ENCODE measurements at places on chromosomes 7 and 10. TPM values are rescaled to one million over a fixed set of nuclear protein-coding genes. Genes with fewer than 3 reads are reported as not detected.

GRCh38 chr7:90660819-90661218 lies 64.7 kb downstream of the CDK14 start:
- no peak for DNase-seq

DNA sequence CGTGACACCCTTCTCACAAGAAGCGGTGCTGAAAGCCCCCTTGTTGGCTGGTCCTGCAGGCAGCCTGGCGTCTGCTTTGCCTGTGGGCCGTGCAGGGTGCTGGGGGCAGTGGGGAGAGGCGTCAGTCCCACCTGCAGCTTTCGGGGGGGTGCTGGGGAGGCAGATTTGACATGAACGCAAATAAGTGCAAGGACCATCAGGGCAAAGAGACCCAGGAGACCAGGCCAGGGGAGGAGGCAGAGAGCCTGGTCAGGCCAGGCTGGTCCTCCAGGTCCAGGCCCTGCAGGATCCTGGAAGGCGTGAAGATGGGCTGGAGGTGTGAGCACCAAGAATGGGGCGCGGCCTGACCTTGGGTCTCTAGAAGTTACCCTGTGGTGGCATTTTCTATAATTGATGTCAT lies 81.6 kb downstream of the MGMT start:
- DNase-seq = no peak

Gene TTYH3
- 26.7 TPM for polyA plus RNA-seq

DNA sequence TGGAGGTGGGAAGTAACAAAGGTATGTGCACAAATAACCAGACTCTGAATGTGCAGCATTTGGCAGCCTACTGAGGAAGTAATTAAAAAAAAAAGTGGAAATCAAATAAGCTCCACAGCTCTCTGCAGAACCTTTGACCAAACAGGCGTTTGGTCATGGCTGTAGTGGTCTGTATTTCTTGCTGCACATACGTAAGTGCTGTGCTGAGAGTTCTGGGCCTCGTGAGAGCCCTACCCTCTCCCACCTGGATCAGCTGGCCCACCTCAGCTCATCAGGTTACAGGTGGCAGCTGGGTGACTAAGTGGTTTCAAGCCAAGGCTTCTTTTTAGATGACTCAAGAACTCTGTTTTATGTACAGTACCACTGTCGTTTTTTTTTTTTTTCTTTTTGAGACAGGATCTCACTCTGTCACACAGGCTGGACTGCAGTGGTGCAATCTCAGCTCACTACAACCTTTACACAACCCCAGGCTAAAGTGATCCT lies 178.2 kb upstream of the KLF6 start:
- no peak for DNase-seq

DNA sequence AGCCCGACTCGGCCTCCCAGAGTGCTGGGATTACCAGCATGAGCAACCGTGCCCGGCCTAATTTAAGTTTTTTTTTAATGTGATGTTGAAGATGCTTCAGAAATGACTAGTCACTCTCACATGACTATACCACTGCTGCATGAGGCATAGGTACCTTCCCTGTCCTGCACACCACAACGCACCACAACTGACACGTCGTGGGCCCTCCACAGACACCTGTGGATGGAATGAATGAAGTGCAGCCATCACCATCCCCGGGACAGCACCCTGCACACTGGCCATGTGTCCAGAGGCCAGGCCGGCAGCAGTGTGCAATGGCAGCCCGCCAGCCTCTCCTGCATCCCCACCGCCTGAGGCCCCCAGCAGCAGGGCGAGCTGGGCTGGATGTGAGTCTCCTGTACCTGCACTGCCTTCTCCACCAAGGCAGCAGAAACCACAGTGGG lies 55.1 kb downstream of the VOPP1 start:
- DNase-seq = no peak

DNA sequence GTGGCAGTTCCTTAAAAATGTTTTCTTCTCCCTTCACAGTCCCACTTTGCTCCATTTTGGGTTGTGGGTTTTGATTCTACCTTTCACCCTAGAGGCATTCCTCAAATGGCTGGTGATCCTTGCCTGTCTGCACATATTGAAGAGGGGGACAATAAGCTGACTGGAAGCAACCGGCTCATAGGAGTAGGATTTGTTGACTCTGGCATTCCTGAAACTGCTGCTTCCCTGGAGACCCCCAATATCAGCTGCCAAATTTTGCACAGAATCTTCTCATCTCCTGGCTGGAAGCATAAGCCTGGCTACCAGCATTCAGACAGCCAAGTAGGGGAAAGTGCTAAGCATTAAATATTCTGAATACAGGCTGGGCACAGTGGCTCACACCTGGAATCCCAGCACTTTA lies 53.7 kb downstream of the KIF5B start:
- no peak for DNase-seq

GRCh38 chr10:74623786-74624185 lies 202.6 kb upstream of the KAT6B start:
- no peak for DNase-seq

GRCh38 chr10:74825371-74826141 lies 844 bp upstream of the KAT6B start:
- DNase-seq = no peak

Gene ELFN1
- 3.2 TPM for polyA plus RNA-seq

Gene PDLIM1
- polyA plus RNA-seq = 217 TPM

DNA sequence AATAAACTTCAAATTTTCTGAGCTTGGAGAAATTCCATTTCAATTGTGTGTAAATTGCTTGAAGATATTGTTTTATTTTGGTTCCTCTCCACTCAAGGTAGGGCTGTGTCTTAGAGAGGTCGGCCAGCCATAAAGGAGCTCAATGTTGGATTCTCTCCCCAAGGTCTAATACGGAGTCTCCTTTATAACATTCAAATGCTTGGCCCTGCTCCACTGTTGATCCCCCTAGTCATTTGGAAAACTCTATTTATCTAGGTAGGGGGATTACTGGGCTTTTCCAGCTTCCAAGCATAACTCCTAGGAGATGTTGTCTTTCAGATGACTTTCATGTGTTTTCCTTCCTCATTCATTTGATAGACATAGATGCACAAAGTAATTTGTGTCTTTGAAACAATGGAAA lies 170.9 kb downstream of the LRMDA start:
- DNase-seq = no peak

DNA sequence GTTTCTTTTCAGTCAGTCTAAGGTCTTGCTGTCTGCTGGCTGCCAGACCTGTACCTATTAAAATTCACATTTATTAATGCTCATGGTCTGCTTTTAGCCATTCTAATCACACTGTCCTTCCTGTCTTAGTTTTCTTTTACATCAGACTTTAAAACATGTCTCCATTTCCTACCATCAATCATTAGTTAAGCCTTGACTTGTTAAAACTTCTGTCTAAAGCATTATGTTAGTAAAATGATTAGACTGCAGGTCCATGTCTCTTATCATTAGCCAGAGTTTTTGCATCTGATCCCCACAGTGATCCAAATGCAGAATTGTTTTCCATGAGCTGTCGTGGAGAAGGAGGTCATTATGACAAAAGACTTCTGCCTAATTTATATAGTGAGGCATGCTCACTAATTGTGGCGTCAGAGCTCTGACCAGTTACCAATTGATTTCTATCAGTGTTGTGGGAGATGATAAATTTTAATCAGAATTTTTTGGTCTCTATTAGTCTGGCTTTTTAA lies 226.5 kb downstream of the DKK1 start:
- DNase-seq = no peak

- no peak for DNase-seq
Measured at GRCh38 chr7:34242391-34242790, 337.1 kb downstream of the BMPER start.

- DNase-seq = no peak
Measured at GRCh38 chr7:30556840-30557239, 37.8 kb upstream of the GARS1 start.

GRCh38 chr7:103348452-103348851 lies 1.0 kb downstream of the PSMC2 start:
- no peak for DNase-seq

GRCh38 chr10:12333380-12334185 lies 15.8 kb upstream of the CAMK1D start:
- DNase-seq = no peak

DNA sequence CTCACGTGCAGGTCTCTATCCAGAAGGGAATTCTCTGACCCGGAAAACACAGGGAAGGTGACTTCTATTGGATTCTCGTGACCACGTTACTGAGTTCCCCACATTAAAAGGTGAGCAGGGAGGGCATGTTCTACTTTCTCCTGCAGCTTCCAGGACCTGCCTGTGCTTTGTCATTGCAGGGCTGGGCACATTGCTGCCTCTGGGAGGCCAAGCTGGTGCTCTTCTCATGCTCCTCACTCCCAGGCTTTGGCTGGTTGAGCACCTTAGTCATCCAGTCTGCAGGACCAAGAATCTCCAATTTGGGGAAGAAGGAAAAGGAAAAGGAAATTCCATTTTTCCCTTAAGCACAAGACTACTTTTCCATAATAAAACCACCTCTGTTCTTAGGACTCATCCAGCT lies 86.5 kb upstream of the TMEM72 start:
- DNase-seq = no peak

Gene PIP
- not detected for polyA plus RNA-seq

Gene COL28A1
- polyA plus RNA-seq = 5.3 TPM

DNA sequence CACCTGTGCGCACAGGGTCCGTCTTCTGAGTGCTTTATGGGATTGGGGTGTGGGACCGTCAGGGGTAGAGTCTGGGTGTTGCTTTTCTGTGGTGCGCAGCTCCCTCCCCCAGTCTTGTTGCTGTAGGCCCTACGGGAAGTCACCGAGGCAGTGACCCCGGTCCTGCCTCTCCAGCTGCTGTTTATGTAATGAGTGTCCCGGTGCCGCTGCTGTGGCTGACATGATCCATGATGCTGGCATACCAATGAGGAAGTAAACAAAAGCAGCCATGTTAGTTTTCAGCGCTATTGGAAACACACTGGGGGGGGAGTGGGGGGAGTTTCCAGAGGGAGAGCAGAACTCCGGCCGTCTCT lies 1.1 kb downstream of the TRIM8 start:
- DNase-seq = no peak

GRCh38 chr7:77550586-77550985 lies 13.5 kb downstream of the PTPN12 start:
- DNase-seq = no peak

Gene APBB1IP
- polyA plus RNA-seq = 5.5 TPM

GRCh38 chr7:51918581-51918980 lies 602.0 kb upstream of the COBL start:
- no peak for DNase-seq

Gene LSM5
- 44.1 TPM for polyA plus RNA-seq

Gene CLRN3
- polyA plus RNA-seq = not detected

Gene COPS6
- 160 TPM for polyA plus RNA-seq

DNA sequence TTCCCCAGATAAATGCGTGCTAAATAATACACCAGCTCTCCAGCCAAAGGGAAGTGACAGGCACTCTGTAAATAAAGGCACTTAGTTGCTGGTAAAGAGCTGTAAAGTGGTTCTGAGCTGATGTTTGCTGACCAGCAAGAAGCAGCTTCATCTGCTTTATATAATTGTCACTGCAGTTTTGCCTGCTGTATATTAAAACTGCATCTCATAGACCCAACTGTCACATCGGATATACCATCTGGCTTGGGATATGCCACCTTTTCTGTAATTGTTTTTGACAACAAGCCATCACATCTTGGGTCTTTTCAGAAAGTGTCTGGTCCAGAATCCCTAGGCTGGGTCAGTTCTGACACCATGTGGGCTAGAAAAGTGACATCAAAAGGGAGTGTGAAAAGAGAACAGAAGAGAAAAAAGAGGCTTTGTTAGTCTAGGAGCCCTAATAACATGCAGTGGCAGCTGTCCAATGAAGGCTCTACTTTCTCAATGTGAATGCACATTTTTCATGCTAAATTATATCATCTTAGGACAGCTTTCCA lies 697.6 kb downstream of the KCNMA1 start:
- DNase-seq = no peak

Gene PNLIP
- polyA plus RNA-seq = 0.11 TPM

Gene PNLIPRP1
- 0.11 TPM for polyA plus RNA-seq

- no peak for DNase-seq
Measured at GRCh38 chr10:1620803-1621202, 116.5 kb downstream of the ADARB2 start.

Gene SAP25
- polyA plus RNA-seq = 2.5 TPM

Gene CDH23
- polyA plus RNA-seq = 3.6 TPM

DNA sequence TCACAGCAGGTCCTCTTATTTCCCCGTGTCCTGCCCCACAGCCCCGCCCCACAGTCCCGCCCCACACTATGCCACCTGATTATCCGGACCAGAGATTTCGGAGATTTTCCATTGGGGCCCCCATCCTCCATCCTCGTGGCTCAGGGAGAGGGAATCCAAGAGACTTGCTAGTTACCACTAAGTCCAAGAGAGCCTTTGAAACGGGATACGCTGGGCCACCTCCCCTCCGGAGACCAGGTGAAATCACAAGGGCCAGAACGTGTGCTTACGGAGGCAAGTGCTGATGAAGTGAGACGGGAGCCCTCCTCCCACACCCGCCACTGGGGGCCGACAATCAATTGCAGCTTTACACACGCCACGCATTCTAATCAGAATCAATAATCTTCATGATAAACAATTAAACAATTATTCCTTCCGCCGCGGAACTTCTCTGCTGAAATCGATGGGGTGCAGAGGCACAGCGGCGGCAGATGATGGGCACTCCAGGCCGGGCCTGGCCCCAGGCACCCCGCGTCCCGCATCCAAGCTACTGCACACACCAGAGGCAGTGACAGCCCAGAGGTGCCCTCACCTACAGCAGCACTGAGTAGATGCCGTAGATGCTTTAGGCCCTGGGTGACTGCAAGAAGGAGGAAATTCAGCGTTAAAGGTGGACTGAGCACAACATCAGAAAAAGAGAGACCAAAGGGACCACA lies 534.0 kb upstream of the FOXK1 start:
- DNase-seq = no peak

- no peak for DNase-seq
Measured at GRCh38 chr10:74542077-74542476, 284.3 kb upstream of the KAT6B start.

GRCh38 chr7:7569081-7569527 lies 2.4 kb downstream of the MIOS start:
- DNase-seq = no peak

DNA sequence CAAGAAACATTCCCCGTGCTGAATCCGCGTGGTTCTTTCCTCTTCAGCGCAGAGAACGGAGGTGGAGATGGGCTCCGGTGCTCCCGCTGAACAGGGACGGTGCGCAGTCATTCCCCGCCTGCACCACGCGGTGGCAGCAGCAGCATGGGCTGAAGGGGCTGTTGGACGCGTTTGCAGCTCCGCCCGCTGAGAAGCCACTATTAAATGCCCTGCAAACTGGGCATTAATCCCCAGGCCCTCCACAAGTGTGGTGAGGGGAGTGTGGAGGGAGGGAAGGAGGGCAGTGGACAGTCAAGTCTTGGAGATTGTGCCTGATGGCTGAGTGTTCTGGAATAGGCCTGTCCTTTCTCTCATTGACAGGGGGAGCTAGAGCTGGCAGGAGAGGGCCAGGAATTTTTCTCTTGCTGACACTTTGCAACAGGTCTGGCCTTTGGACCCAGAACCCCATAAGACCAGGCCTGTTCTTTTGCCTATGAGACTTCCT lies 240.2 kb upstream of the INHBA start:
- peak; percentile 50 for DNase-seq

- DNase-seq = no peak
Measured at GRCh38 chr7:136931169-136931867, 62.9 kb downstream of the CHRM2 start.
